ENCODE measurements at places on chromosomes 5 and 9.

DNA sequence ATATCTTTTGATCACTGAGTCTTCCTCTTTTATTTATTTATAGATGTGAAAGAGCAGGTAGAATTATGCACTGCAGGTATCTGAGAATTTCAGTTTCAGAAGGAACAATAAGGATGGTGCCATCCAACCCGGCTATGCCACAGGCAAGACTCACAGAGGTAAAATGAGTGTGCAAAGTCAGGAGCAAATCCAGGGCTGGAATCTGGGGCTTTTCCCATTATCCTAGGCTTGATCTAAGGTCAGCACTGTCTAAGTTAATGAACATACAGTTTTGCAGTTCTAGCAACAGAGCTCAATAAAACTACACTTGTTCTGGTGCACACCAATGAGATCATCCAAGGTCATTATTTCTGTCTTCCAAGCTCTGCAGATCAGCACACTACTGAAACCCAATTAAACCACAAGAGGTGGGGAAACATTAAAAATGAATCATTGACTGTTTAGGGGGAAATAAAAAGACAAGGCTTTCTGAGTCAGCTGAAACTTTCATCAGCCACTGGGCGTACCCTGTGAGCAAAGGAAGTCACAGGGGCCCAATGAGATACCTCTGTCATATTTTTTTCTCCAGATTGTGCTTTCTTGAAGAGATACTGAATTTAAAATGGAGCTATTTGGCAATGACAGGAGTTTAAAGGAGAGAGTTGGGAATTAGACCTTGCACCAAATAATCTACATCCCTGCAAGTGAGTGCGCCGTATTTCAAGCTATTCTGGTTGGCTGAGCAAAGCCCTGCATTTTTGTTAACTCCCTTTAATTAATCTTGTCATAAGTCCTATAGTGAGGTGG is 662.2 kb upstream of the ZNF608 start:
- H3K27ac ChIP-seq = no peak overlapping the region
- no peaks in the 10 kb centered on the region for H3K36me3 ChIP-seq
- DNase-seq = no peak

GRCh38 chr5:142222866-142223558 is 101.8 kb downstream of the SPRY4 start:
- peak overlapping the region; percentile 88 for H3K27ac ChIP-seq
- H3K4me3 ChIP-seq = peak overlapping the region; percentile 56
- DNase-seq = no peak

GRCh38 chr5:17401470-17402288 is 96.4 kb upstream of the TAF11L2 start:
- no peaks in the 10 kb centered on the region for H3K4me1 ChIP-seq
- DNase-seq = no peak
- no peak overlapping the region for H3K4me3 ChIP-seq
- H3K27me3 ChIP-seq = no peaks in the 10 kb centered on the region
- no peaks in the 10 kb centered on the region for H3K36me3 ChIP-seq

DNA sequence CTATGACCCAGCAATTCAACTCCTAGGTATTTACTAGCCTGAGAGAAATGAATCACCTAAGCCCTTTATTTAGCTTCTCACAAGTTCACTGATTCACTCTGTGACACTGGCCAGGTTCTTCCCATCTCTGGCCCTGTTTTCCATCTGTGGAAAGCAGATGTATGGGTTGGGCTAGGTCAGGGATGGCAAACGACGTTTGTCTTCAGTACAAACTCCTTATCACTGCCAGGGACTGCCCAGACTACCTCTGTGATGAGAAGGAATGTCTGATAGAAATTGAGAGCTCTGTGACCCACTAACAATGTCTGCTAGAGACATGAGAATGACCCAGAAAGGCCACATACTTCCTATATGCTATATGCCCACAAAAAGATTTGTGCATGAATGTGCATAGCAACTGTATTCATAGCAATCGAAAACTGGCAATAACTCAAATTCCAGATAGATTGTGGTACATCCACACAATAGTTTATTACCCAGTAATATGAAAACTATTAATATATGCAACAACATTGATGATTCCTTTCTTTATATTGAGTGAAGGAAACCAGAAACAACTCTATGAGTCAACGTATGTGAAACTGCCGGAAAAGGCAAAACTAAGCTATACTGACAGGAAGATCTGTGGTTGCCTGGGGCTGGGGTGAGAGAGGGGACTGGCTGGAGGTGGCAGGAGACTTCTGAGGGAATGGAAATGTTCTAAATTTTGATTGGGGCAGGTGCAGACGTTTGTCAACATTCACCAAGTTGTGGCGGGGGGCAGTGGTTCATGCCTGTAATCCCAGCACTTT is 32.0 kb upstream of the ADAM19 start:
- H3K27ac ChIP-seq = peak overlapping the region; percentile 98
- H3K27me3 ChIP-seq = no peaks in the 10 kb centered on the region
- H3K4me1 ChIP-seq = peaks cover 51% of the 10 kb centered on the region
- peak overlapping the region; percentile 86 for H3K4me3 ChIP-seq
- peak; percentile 27 for DNase-seq

DNA sequence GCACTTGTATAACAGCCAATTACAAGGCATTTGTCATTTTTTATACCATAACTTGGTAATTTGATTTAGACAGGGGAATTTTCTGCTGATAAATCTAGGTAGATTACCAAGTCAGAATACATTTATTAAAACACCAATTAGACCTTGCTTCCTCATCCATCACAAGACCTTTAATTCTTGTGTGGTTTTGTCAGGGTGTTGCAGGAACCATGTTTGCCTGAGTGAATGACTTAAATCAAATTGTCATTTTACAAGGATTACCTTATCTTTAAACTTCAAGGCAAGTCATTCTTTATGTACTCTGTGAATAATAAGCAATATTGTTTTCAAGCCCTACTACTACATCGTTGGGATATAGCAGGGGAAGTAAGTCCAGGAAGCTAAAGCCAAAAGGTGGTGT is 257.7 kb downstream of the KCTD16 start:
- no peaks in the 10 kb centered on the region for H3K27me3 ChIP-seq
- no peaks in the 10 kb centered on the region for H3K4me1 ChIP-seq
- H3K4me3 ChIP-seq = no peak overlapping the region
- no peak overlapping the region for H3K27ac ChIP-seq
- no peaks in the 10 kb centered on the region for H3K36me3 ChIP-seq

- peaks cover 5% of the 10 kb centered on the region for H3K4me1 ChIP-seq
- no peak overlapping the region for H3K27ac ChIP-seq
- no peak for DNase-seq
- H3K27me3 ChIP-seq = peaks cover 63% of the 10 kb centered on the region
Measured at GRCh38 chr5:14273207-14273767, 130.1 kb downstream of the TRIO start.

DNA sequence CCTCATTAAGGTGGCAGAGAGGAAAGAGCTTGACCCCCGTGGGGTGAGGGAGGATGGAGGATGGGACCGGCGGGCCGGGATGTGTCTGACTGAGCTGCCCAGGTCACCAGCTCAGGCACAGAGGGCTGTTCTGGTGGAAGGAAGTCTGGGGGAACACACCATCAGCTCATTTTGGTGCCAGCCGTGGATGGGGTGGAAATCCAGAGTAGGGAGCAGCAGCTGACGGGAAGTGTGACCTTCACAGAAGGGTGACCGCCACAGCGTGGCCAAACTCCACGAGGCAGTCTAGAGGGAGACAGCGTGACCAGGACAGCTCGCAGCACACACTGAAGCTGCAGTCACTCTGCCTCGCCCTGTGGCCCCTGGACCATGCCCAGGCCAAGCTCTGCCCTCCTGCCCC is 45.3 kb upstream of the PHYKPL start:
- no peak overlapping the region for H3K27ac ChIP-seq
- H3K36me3 ChIP-seq = peaks cover 2% of the 10 kb centered on the region
- H3K27me3 ChIP-seq = peaks cover 42% of the 10 kb centered on the region
- no peak for DNase-seq
- no peak overlapping the region for H3K4me3 ChIP-seq

DNA sequence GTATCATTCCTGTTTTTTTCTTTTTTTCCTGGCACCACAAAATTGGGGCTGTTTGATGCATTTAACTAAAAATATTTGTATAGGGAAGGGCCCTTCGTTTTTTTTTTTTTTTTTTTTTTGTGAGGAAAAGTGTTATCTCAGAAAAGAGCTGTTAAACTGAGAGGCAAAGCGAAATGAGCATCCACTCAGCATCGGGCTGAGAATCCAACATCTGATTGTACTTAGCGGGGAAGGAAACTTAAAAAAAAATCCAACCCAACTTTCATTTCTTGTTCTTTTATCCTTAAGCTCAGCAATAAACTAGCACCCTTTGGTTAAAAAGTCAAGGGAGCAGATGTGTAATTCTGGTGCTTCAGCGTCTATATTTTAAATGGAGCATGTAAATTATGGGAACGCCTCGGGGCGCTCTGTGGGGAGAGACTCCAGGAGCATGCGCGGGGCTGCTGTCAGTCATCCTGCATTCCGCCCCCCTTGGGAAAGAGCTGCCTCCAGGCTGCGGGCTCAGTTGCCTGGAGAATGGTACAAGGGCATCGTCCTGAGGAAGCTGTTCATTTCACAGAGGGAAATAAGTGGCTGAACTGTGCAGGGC is 33.3 kb downstream of the DMRT2 start:
- H3K27me3 ChIP-seq = peaks cover 43% of the 10 kb centered on the region
- DNase-seq = no peak
- no peak overlapping the region for H3K27ac ChIP-seq
- H3K36me3 ChIP-seq = no peaks in the 10 kb centered on the region
- peaks cover 4% of the 10 kb centered on the region for H3K4me1 ChIP-seq

DNA sequence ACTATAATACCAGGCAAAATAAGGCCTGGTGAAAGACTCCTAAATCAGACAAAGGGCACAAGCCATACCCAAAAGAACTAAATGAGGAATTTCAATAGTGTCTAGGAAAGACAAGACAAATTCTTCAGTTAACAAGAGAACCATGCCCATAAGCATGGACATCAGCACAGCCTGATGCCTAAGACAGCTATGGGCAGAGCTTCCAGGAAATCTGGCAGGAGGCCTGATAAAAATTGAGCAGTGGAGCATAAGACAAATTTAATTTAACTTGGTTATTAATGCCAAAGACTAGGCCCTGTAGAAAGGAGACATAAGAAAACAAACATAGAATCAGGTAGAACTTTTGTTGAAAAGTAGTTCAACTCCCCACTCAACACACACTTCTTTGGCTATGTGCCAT is 17.3 kb downstream of the KLHL3 start:
- no peak for DNase-seq
- H3K4me1 ChIP-seq = peaks cover 11% of the 10 kb centered on the region

- H3K36me3 ChIP-seq = no peaks in the 10 kb centered on the region
- no peak for DNase-seq
- H3K27ac ChIP-seq = no peak overlapping the region
- H3K27me3 ChIP-seq = peaks cover 6% of the 10 kb centered on the region
- H3K4me3 ChIP-seq = no peak overlapping the region
Measured at GRCh38 chr9:16154521-16155078, 601.8 kb downstream of the CCDC171 start.

GRCh38 chr9:4095484-4095883 is 204.4 kb downstream of the GLIS3 start:
- no peak for DNase-seq
- no peaks in the 10 kb centered on the region for H3K36me3 ChIP-seq
- H3K4me3 ChIP-seq = no peak overlapping the region
- peaks cover 37% of the 10 kb centered on the region for H3K27me3 ChIP-seq
- no peaks in the 10 kb centered on the region for H3K4me1 ChIP-seq

- DNase-seq = no peak
- peaks cover 17% of the 10 kb centered on the region for H3K36me3 ChIP-seq
- peaks cover 60% of the 10 kb centered on the region for H3K4me1 ChIP-seq
- no peaks in the 10 kb centered on the region for H3K27me3 ChIP-seq
- peak overlapping the region; percentile 95 for H3K27ac ChIP-seq
- H3K4me3 ChIP-seq = no peak overlapping the region
Measured at GRCh38 chr9:33297432-33297831, 7.1 kb downstream of the NFX1 start.

DNA sequence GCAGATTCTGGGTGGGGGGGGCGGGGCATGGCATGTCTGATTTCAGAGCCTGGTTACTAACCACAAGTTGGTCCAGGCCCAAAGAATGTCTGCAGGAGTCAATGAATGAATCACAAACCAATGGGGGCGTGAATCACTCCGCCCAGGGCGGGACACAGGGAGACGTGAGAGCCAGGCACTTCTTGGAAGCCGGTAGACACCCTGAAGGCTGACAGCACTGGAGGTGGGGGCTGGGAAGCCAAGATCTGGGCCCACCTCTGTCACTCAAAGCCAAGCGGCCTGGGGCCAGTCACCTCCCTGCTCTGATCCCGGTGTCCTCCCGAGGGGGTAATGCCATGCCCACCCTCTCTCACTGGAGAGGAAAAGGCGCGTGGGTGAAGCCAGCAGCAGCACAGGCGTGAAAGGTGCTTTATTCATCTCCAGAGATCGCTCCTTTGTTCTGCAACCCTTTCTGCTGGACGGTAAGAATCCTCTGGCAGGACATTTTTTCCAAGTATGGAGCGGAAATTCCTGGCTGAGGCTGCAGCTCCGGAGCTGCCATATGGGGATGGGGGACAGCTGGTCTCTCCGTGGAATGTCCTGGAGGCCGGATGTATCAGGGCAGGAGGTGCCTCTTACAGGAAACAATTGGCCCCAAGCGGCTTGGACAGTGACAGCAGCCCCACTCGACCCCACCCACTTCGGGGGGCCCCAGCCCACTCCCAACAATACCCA is 85.0 kb downstream of the STK10 start:
- H3K36me3 ChIP-seq = peaks cover 15% of the 10 kb centered on the region
- peaks cover 22% of the 10 kb centered on the region for H3K4me1 ChIP-seq
- no peak for DNase-seq
- no peaks in the 10 kb centered on the region for H3K27me3 ChIP-seq

GRCh38 chr9:136536721-136537241 is 9.1 kb downstream of the NOTCH1 start:
- H3K27ac ChIP-seq = peak overlapping the region; percentile 37
- peaks cover 54% of the 10 kb centered on the region for H3K4me1 ChIP-seq
- DNase-seq = no peak

DNA sequence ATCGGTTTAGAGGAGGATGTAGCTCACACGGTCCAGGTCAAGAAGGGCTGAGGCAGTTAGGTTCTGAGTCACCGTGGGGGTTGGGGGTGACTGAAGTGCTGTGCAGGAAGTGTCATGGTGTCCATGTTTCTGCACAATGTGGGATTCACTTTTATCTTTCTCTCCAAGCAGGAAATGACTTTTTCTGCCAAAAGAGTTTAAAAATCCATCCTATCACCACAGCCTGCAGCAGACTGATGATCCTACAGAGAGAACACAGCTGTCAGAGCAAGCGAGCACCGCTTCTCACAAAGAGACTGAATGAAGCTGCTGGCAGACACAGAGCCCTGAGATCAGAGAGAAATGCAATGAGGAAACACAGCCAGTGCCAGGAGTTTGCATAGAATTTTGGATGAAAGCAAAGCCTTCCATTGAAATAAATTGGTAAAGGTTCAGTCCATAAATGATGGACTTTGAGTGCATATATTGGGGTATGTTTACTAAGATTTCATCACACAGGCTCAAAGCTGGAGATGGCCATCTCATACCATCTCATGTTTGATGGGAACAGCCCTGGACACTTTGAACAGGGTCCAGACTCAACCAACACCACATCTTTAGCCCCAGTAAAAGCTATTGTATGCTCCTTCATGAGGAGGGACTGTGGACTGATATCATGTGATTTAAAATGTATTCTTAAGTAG is 213.9 kb upstream of the FBXL7 start:
- no peaks in the 10 kb centered on the region for H3K27me3 ChIP-seq
- H3K4me1 ChIP-seq = no peaks in the 10 kb centered on the region
- no peak overlapping the region for H3K27ac ChIP-seq
- no peaks in the 10 kb centered on the region for H3K36me3 ChIP-seq

Data from T-helper 17 cell (primary cell).